ENCODE measurements at places on chromosomes 13 and 19.

DNA sequence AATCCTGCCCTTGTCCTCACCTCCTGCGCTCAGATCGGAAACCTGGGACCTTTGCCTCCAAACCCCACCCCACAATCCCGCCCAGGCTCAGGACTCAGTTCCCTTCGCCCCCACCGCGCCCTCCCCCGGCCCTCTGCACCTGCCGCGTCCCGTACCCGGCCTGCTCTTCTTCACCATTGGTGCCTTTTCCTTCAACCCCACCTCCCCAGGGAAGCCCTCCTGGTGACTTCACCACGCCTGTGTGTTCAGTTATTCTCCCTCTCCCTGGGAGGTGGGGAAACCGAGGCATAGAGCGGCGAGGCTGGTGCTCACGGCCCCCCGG lies 19.3 kb upstream of the TCF3 start:
- DNase-seq = no peak

DNA sequence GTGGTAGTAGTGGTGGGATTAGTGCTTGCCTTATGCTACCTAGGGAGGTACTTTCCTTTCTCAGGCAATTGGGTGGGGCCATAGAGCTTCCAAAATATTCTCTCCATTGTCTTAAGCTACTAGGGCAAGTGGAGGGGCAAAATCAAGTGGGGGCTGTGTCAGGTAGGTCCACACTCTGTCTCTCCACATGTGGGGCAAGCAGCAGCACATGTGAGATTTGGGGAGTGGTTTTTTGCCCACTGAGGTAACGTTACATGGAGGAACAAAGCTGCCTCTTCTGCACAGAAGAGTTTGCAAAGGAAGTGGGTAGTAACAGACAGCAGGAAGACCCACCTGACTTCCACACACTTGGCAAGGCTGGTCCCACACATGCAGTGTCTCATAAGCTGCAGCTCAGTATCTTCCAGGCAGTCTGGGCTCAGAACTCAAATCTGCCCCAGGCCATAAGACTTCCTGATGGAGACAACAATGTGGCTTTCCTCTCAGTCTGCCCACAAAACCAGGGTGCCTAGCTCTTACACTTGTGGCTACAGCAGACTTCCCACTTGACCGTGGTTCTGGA lies 1581.5 kb upstream of the PCDH20 start:
- no peak for DNase-seq

- peak; percentile 93 for DNase-seq
Measured at GRCh38 chr19:54478677-54479266, 5.7 kb upstream of the CDC42EP5 start.

DNA sequence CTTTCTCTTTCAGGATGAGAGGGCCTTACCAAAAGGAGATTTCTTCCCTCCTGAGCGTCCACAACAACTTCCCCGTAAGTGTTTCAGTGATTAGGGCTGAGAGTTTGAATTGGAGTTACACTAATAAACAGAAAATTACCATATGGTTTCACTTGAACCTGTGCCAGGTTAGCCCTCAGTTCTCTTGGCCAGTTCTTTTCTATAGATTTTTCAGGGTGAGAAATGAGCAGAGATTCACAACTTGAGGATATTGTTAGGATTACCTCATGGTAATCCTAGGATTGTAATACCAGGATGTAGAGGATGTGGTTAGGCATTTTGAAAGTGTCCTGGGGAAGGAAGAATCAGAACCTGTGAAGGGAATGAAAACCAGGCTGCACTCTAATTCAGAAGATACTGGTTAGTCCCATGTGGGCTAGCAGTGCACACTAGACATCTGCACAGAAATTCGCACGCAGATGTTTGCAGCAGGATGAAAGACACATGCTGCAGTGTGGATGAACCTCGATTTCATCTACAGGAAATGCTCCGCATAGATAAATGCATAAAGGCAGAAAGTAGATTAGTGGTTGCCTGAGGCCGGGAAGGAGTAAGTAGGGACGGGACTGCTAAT lies 24.1 kb downstream of the HNRNPM start:
- DNase-seq = no peak

GRCh38 chr13:61592489-61592888 lies 176.8 kb upstream of the PCDH20 start:
- no peak for DNase-seq

DNA sequence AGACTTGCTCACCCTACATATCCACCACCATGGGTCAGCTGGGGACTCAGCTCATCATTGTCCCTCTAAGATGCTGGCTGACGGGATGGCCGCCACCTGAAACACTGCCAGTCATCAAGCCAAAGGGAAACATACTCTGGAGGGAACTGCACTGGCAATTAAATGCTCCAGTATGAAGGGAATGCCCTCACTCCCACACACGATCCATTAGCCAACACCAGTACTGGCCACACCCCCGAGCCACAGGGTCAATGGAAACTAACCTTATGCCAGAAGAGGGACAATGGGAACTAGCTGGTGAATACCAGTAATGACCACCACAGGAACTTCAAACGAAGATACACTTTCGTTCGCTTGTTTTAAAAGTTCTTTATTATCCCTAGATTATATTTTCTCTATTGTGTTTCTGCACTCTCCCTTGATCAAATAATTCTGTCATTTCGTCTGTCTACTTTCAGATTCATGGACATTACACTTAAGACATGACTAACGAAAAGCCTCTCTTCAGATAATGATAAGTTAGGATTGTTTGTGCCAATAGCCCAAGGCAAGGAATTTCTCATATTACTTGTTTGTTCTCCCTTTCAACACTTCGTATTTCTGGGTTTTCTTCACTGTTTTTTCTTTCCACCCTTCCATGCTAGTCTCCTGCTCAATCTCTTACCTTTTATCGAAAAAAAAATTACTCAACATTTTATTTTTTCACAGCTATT lies 1.7 kb upstream of the ZNF507 start:
- DNase-seq = no peak

DNA sequence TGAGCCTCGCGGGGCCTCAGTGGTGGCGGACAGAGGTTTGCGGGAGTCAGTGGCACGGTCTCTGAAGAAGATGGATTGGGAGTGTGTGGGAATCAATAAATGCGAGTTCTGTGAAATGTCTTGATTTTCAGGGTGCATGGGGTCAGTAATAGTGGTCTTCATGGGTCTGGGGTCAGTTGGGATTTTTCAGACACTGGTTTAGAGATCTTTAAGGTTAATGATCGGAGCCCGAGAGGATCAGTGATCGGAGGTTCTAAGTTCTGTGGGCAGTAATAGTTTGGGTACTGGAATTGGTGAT lies 377 bp downstream of the ZNF793 start:
- DNase-seq = no peak

- DNase-seq = no peak
Measured at GRCh38 chr19:4086411-4086867, 19.7 kb upstream of the ZBTB7A start.

- no peak for DNase-seq
Measured at GRCh38 chr13:113845055-113845454, 18.8 kb downstream of the GAS6 start.

- DNase-seq = peak; percentile 47
Measured at GRCh38 chr19:3024870-3025548, 4.1 kb downstream of the TLE2 start.

GRCh38 chr13:30864433-30865122 lies 41.5 kb upstream of the MEDAG start:
- peak; percentile 18 for DNase-seq

All from neural progenitor cell (in vitro differentiated cells).